WERI-Rb-1 (cell line): ENCODE measurements at places on chromosomes 3 and 15.

GRCh38 chr3:194925614-194926013 is 239.9 kb downstream of the FAM43A start:
- no peak for DNase-seq

DNA sequence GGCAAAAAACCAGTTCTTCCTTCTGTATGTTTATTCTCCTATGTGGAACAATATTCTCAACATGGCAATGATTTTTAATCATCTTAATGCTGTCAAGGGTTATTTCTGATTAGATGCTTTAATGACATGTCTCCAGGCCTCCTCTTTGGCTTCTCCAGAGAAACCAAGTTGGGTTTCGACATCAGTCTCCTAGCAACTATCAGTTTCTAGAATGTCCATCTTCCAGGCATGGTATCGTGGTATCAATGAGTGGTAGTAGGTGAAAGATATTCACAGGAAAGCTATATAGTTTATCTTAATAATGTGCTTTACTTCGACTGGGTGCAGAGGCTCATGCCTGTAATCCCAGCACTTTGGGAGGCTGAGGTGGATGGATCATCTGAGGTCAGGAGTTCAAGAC is 128.5 kb downstream of the C3orf70 start:
- no peak for DNase-seq

- no peak for DNase-seq
Measured at GRCh38 chr15:60718661-60719069, 239.7 kb upstream of the ICE2 start.

DNA sequence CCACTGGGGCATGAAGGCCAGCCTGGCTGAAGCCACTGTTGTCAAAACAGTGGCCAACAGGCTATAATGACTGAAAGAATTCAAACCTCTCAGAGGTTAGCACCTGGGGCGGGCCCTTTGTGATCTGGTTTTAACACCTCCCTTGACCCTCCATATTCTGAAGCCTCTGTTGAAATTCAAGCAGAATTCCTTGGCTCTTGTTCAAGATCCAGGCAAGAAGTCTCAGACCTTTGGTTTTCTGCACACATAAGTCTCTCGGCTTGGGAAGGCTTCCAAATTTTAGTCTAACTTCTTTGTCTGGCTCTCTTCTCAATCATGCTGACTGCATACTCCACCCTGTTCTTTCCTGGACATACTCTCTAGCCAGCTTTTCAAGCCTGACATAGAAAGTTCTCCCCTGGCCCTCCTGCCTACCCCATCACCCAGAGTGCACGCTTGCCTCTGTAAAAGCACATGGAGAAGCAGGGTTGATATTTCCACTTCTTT is 144.5 kb downstream of the PDZRN3 start:
- DNase-seq = no peak

GRCh38 chr3:76698136-76698706 is 341.7 kb upstream of the ROBO2 start:
- no peak for DNase-seq

DNA sequence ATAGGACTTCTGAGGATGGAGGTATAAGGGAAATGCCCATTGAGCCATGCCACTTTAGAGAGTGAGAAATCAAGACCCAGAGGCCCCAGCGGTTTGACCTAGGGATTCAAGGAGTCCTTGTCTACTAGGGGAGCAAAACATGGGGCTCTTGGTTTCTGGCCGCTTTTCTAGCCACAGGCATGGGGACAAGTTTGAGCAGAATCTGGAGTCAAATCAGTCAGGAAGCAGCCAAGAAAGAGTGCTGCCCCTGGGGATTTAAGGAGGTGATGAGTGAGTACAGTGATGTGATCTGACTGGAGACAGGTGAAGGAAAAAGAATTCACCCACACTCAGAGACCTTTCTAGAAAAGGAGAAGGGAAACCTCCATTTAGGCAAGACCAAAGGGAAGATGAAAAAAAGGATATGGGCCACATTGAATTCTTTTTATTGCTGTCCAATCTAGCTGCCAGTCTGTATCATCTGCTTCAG is 244.0 kb upstream of the TBC1D5 start:
- no peak for DNase-seq

DNA sequence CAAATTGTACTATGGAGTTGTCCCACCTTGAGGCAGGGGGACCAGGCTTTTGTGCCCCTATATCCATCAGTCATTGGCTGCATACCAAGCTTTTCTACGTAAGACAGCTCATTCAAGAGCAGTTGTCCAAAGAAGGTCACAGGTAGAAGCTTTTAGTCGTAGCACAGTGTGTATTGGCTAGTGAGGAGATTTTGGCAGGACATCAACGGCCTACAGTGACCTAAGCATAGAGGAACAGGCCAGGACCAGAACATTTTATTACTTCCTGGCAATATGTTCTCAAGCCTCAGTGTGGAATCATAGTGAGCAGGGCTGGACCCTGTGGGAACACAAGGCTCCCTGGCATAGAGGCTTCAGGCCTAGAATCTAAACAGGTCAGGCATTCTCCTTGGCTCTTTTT is 105.4 kb upstream of the ANKRD28 start:
- DNase-seq = no peak

- no peak for DNase-seq
Measured at GRCh38 chr15:101296418-101297405, 1.7 kb upstream of the SNRPA1 start.

DNA sequence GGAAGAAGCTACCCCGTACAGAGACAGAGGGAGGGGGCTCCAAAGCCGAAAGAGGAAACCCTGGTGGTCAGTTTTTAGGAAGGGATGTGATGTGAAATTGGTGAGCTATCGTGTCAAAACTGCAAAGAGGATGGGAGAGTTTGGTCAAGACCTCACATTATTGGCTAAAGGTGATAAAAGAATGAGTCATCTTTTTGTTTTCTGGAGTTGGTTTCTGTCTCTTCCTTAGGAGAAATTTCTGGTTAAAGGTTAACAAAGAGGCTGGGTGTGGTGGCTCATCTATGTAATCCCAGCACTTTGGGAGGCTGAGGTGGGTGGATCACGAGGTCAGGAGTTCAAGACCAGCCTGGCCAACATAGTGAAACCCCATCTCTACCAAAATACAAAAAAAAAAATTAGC is 217.8 kb upstream of the CBLB start:
- DNase-seq = no peak

DNA sequence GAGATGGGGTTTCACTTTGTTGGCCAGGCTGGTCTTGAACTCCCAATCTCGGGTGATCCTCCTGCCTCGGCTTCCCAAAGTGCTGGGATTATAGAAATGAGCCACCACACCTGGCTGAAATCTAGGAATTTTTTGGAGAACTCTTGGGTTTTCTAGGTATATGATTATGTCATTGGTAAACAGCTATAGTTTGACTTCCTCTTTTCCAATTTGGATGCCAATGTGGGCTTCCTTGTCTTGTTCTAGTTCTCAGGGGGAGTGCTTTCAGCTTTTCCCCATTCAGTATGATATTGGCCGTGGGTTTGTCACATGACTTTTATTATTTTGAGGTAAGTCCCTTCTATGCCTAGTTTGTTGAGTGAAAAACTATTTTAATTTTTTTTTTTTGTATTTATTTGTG is 17.9 kb downstream of the KCNMB3 start:
- DNase-seq = no peak
